ENCODE measurements at places on chromosomes 6 and 20. TPM values are rescaled to one million over a fixed set of nuclear protein-coding genes. Genes with fewer than 3 reads are reported as not detected.
A peak's percentile ranks its signal among the peaks of the same experiment; 100 is the strongest.

CALHM4 gene
- 0.64 TPM for polyA plus RNA-seq

HTR1E gene
- 0.73 TPM for polyA plus RNA-seq

NUDT3 gene
- polyA plus RNA-seq: 20.1 TPM

KCNQ2 gene
- 5.0 TPM for polyA plus RNA-seq

MPIG6B gene
- polyA plus RNA-seq: 1.2 TPM

SLC17A2 gene
- 0.80 TPM for polyA plus RNA-seq

LY6G6F gene
- 0.93 TPM for polyA plus RNA-seq

GCNT2 gene
- 18.3 TPM for polyA plus RNA-seq

SLC17A1 gene
- 20.3 TPM for polyA plus RNA-seq

NTSR1 gene
- 1.1 TPM for polyA plus RNA-seq

BEND6 gene
- polyA plus RNA-seq: 5.9 TPM

CEP85L gene
- 5.7 TPM for polyA plus RNA-seq

DNA sequence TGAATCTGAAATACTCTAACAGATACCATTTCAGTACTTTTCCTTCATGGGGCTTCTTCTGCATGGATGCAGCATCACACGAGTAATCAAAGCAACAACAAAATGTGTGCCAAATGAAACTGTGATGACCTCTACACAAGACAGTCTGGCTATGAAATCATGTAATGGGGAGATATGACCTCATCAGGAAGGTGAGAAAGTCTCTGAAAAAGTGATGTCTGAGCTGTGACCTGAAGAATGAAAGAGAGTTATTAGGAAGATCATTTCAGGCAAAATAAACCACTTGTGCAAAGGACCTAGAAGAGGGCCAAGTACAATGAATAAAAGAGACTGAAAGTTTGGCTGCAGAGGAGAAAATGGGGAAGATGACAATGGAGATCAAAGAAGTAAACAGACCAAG, 182.8 kb downstream of the PTPRK start:
- no peak for DNase-seq

GRCh38 chr20:4445784-4446183, 275.9 kb upstream of the PRND start:
- no peak for DNase-seq

DNA sequence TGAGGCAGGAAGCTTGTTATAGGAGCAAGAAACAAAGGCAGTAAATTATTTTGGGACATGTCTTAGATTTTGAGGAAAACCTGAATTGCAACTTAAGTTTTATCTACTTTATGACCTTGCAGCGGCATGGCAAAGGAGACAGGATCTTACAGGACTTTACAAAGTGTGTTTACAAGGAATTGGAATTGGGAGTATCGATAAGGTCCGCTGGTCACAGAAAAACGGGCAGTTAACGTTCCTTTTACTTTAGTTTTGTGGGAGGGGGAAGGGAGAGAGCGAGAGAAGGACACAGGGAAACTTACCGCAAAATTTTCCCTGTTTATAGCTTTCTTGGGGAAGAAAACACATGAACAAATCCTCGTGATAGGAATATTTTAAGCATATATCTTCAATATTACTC, 1607.2 kb downstream of the GRIK2 start:
- no peak for DNase-seq

GRCh38 chr6:88899569-88900316, 63.7 kb downstream of the RNGTT start:
- no peak for DNase-seq

DNA sequence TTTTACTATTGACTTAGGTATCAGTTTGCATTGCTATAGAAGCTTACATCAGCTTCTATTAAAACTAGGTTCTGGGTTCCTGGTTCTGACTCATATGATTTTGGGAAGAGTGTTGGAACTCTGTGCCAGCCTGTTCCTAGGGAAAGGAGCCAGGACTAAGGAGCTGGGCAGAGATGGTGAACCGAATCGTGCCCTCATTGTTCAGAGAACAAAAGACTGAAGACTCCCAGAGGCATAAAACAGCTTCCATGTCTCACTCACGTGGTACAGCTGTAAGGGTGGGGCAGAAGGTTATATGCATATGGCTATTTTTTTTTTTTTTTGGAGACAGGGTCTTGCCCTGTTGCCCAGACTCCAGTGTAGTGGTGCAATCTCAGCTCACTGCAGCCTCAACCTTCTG, 89.1 kb upstream of the THBS2 start:
- DNase-seq: no peak

DNA sequence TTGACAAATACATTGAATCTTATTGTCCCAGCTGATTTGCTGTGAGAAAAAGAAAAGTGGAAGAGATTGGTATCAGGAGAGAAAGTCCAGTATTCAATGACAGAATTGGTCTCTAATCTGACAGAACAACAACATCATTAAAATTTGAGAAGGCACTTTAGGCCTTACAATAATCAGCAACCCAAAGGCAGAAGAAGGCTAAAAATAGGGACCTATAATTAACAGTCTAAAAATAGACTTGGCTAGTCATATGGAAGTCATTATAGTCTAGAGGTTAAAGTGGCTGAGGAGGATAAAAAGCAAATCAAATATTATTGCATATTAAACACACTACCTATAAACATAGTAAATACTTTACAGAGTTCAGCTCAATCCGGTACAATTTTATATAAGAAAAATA, 393.6 kb upstream of the JAG1 start:
- DNase-seq: no peak

- DNase-seq: no peak
Measured at GRCh38 chr6:142174703-142175102, 27.6 kb downstream of the VTA1 start.

DNA sequence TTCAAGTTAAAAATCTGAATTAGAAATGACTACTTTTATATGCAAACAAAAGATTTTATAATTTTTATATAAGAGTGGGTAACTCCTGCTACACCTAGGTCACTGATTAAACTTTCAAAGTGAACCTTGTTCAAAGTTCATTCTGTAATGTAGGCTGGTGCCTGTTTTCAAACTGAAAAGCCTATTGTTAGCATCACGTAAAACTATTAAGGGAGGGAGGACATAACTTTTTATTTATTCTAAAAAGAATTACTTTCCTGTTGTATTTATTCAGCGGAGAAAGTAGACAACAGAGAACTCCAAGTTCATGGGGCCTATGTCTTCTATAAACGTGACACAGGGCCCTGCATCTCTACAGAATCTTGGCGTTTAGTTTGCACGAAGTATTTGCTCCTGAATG, 27.4 kb downstream of the FERMT1 start:
- no peak for DNase-seq

GRCh38 chr6:101403216-101403945, 9.9 kb downstream of the GRIK2 start:
- DNase-seq: no peak

DNA sequence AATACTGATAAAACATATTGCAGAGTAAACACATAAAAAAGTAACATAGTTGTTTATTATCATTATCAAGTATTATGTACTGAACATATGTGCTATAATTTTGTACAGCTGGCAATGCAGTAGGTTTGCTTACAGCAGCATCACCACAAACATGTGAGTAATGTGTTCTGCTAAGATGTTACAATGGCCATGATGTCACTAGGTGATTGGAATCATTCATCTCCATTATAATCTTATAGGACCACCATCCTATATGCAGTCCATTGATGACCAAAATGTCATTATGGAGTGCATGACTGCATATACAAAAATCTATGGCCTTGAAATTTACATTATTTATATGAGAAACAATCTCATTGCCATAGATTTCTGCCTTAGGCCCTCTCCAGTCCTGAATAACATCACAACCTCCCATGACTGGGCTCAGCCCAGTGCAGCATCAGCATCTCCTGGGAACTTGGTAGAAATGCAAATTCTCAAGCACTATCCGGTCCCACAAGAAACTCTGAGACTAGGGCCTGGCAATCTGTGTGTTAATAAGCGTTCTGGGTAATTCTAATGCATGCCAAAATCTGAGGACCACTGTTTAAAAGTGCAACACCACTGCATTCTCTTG, 352.0 kb upstream of the MARCKS start:
- DNase-seq: no peak

DNA sequence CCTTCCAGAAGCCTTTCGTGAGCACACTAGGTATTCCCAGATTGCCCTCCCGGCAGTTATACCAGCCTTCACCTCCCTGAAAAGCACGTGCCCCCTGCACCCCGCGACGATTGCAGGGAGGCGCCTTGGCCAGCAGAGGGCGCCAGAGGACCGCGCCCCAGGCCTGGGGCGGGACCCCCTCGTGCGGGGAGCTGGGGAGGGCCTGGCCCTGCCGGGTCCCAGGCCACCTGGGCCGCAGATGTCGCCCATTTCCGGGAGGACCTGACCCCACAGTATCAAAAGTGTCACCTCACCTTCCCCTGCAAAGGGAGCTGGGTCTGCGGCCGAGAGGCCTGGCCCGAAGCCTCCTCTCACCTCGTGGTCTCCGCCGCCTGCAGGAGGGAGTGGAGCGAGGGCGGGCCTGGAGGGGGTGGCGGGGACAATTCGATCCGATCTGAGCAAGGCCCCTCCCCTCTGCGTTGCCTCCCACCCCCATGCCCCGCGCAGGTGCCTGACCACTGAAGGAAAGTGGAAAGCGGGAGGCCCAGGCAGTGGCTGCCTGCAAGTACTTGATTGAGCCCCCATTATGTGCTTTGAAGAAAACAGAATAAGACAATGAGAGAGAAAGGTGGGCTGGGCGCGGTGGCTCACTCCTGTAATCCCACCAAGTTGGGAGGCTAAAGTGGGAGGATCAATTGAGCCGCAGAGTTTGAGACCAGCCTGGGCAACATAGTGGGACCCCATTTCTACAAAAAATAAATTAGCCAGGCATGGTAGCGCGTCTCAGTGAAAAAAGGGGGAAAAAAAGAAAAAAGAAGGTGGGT, 3.5 kb upstream of the SNAI1 start:
- DNase-seq: no peak

GRCh38 chr6:44304282-44305199, 8.6 kb downstream of the AARS2 start:
- DNase-seq: no peak

- DNase-seq: no peak
Measured at GRCh38 chr6:126886106-126886505, 232.4 kb upstream of the RSPO3 start.

GRCh38 chr6:9507136-9507895, 907.6 kb downstream of the TFAP2A start:
- no peak for DNase-seq

DNA sequence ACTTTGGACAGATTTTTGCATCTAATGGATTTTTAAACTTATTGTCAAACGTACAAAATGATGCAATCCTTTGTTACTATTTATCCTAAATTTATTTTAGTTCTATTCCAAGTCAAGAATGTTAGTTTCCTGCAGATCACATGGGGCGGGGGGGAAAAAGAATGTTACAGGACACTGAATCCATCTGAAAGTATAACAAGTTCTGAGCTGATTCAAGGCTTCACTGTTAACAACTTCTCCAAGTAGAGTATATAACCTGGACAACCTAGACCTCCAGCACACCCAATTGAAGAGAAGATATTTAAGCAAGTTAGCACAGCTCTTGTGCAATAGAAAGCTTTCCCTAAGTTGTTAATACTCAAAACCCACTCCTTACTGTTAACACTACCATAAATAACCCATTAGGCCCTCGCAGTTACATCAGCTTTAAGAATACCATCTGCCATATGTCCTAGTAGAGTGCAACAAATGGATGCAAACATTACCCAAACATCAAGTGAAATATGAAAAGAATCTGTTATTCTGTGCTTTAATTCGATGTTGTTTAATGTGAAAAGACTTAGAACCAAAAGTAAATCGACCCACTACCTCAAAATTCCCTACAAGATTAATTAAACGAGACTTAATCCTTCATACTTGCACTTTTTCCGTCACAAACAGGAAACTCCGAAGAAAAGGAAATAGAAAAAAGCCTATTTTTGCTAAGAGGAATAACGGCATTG, 1.3 kb downstream of the SEC63 start:
- peak; percentile 13 for DNase-seq

- DNase-seq: no peak
Measured at GRCh38 chr20:48459722-48460395, 367.9 kb downstream of the PREX1 start.

- no peak for DNase-seq
Measured at GRCh38 chr6:80939898-80940297, 812.6 kb downstream of the TENT5A start.

- DNase-seq: no peak
Measured at GRCh38 chr20:483815-484644, 21.7 kb upstream of the TBC1D20 start.

DNA sequence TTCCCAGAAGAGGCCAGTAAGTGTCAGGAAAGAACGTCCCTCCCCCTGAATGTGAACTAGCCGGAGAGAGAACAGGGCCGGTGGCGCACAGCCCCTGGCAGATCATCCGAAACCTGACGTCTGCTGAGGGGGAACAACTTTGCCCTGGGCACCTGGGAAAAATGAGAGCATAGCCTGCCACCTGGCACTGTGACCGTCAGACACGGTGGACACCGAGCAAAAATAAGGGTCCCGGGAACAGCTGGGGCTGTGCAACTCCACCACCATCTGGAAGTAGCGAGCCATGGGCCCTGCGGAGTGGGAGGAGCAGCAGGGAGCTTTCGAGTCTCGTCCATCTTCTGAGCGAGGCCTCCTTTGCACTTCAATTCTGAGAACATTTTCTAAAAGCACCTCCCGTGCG, 110.8 kb downstream of the EDN3 start:
- no peak for DNase-seq

DNA sequence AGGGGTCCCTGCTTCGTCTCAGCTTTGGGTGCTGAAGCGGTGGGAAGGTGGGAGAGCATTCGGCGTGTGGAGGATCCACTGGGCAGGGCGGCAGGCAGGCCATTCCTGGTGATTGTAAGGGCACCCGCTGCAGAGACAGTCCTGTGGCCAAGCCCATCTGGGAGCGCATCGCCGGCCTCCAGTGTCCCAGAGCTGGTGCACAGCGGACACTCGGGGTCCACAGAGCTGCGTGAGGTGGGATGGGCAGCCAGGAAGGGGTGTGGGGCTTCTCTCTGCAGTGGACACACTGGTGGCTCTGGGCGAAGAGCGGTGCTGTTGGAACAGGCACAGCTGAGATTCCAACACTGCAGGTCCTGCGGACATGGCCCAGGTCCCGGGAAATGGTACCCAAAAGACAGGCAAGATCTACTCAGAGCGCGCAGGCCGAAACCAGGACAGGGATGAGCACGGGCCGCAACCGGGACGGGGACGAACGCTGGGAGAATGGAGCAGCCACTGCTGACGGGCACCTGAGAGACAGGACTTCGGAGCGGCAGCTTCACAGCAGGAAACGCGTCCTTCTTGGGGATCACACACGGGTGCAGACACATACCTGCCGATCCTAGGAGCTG, 188.2 kb downstream of the ERMARD start:
- DNase-seq: no peak

DNA sequence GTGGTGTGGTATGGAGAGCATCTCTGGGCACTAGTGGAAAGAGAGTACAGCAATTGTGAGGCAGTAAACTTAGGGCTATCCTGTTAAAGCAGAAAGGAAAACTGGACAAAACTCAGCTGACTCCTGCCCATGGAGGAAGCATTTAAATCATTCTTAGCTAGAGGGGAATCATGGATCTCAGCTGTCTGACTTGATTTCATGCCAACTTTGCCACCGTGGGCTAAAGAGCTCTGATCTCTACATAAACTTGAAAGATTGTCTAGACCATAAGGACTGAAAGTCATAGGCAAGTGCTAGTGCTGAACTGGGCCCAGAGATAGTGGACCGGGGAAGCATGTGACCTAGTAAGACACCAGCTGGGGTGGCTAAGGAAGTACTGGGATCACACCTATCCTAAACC, 651.8 kb downstream of the COL12A1 start:
- no peak for DNase-seq

GRCh38 chr6:112086744-112087135, 542 bp downstream of the TUBE1 start:
- peak; percentile 25 for DNase-seq
